ENCODE measurements at places on chromosomes 13 and 19.

DNA sequence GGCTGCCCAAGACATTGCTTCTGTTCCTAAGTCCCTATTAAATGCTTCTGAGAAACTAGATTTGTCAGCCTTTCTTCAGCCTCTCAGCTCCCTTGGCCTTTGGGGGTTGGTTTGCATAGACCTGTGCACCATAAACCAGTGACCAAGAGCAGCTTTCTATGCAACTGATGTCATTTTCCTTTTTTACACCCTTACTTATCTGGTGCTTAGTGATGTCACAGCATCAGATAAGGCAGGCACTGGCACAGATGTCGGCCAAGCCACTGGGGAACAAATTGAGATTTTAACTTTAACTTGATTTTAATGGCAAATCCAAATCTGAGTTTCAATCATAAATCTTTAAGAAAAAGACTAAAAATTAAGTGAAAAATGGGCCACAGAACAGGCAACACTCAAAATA, 59.8 kb downstream of the RUBCNL start:
- no peak for DNase-seq

DNA sequence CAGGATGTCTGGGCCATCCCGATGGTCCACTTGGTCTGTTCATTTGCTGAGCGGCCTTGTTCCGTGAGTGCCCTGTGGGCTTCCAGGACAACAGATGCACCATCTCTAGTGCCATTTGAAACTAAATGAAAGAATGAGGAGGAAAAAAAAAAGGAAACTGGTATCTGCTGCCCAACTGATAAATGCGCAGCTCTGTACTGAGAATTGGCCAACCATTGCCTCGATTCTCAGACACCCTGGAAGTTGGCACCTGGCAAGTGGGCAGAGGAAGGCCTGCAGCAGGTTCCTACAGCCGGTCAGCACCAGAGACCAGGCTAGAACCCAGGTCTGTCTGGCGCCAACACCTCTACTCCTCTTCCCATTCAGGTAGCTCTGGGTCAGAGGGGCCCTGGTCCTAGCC, 18.9 kb downstream of the SLC7A1 start:
- no peak for DNase-seq

- no peak for DNase-seq
Observed at GRCh38 chr13:42277618-42278276, 5.8 kb downstream of the AKAP11 start.

- DNase-seq: no peak
Observed at GRCh38 chr19:13637664-13638063, 126.7 kb upstream of the MRI1 start.

- no peak for DNase-seq
Observed at GRCh38 chr19:41307954-41308449, 2.0 kb upstream of the CCDC97 start.

DNA sequence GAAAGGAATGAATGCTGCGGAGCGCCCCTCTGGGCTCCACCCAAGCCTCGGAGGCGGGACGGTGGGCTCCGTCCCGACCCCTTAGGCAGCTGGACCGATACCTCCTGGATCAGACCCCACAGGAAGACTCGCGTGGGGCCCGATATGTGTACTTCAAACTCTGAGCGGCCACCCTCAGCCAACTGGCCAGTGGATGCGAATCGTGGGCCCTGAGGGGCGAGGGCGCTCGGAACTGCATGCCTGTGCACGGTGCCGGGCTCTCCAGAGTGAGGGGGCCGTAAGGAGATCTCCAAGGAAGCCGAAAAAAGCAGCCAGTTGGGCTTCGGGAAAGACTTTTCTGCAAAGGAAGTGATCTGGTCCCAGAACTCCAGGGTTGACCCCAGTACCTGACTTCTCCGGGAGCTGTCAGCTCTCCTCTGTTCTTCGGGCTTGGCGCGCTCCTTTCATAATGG, 8.6 kb downstream of the PDX1 start:
- DNase-seq: no peak

DNA sequence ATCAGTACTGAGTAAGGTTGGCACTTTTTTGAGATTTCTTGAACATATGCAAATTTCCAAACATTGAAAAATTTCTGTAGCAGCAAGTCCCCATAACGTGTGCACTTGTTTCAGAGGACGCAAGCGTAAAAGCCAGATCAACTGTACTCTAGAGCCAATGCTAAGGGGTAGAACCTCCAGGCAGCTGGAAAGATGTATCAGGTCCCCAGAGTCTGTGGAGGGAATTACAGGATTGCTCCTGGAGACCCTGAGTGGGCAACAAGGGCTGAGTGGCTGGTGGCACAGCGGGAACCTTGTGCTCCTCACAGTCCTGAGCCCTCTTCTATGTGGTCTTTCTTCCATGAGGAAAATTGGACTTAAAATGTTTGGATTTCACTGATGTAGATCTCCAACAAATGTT, 53.9 kb upstream of the AMER2 start:
- DNase-seq: no peak

DNA sequence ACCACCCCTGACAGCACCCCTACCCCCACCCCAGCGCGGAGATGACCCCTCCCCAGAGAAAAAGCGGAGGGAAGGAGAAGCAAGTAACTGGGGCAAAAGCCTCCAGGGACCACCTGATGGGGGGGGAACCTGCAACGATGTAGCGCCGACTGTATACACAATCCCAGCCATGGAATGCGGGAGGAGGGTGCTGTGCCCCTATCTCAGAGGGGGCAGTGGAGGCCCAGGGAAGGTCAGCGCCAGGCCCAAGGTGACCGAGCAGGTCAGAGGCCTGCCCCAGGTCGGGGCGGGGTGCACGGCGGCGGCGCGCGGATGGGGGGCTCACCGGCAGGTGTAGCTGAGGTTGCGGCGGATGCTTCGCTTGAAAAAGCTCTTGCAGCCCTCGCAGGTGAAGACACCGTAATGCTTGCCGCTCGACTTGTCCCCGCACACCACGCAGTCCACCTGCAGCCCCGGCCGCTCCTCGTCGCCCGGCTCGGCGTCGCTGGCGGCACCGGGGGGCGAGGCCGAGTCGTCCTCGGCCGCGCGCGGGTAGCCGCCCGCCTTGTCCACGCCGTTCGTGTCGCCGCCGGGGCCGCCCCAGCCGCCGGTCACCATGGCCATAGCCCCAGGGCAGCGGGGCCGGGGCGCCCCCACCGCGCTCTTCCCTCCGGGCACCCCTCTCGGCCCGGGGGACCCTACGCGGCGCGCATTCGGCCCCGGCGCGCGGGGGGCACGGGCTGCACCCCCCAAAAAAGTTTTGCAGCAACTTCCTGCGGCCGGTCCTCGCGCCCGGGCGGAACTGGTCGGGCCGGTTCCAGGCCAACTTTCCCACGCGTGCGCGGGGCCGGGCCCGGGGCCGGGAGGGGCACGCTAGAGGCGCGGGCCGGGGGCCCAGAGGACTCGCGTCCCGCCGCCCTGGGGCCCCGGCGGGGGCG, 843 bp downstream of the NR2F6 start:
- DNase-seq: peak; percentile 10

- DNase-seq: no peak
Observed at GRCh38 chr19:16022251-16022650, 54.0 kb upstream of the TPM4 start.

DNA sequence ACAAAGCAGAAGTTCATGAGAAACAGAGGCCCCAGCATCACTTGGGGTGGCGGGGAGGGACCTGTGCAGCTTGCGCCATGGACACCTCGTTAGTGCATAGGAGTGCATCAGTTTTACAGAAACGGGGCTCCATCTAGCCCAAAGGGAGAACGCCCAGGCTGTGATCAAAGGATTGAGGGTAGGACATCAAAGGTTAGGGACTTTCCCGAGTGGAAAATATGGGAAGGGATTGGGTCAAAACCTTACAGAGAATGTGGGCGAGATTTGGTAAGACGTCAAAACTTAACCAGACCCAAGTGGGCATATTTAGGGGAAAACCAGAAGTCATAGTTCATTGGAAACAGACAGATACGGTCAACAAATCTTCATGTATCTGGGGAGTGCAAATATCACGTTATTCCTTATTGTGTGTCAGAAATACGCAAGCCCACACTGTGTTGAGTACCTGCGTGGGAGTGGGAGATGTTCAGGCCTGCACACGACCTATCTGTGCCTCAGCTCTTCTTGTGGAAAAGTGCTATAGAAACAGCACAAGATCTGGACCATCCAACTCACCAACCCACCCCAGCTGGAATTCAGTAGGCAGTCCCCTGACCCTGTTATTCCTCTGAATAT, 9.4 kb upstream of the GRAMD1A start:
- no peak for DNase-seq

GRCh38 chr19:8366961-8367326, 3.0 kb downstream of the ANGPTL4 start:
- no peak for DNase-seq

GRCh38 chr13:28494778-28495537, at the start of gene FLT1:
Gene FLT1, minus strand, starts transcription at chr13:28495128. Its CDS starts 285 bp downstream, at chr13:28494843.
- peak; percentile 12 for DNase-seq

DNA sequence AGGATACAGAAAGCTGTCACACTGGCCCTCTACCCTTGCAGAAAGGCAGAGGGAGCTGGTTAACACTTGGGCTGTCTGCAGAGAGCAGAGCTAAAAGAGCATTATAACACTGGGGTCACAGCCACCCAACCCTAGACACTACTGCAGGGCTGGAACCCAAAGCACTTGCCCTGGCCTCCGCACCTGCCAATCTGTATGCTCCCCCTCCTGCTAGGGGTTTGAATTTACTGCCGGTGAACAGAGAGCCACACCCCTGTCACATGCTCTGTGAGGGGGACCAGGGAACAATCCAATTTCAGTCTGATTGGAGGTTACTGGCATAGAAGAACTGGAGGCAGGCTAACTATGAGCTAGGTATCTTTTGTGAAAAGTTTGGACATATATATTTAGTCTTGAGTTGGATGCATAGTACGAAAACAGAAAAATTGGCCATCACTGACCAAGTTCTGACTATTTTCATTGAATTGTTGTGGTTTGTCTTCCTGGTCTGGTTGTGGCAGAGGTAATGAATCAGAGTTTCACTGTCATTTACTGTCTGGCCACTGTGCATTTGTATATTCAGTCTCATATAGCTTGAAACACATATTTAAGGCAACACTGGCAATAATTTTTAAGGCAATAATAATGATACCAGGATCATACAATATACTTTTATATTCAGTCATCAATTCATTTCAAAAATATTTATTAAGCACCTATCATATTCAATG, 504.3 kb upstream of the ATXN8OS start:
- no peak for DNase-seq

DNA sequence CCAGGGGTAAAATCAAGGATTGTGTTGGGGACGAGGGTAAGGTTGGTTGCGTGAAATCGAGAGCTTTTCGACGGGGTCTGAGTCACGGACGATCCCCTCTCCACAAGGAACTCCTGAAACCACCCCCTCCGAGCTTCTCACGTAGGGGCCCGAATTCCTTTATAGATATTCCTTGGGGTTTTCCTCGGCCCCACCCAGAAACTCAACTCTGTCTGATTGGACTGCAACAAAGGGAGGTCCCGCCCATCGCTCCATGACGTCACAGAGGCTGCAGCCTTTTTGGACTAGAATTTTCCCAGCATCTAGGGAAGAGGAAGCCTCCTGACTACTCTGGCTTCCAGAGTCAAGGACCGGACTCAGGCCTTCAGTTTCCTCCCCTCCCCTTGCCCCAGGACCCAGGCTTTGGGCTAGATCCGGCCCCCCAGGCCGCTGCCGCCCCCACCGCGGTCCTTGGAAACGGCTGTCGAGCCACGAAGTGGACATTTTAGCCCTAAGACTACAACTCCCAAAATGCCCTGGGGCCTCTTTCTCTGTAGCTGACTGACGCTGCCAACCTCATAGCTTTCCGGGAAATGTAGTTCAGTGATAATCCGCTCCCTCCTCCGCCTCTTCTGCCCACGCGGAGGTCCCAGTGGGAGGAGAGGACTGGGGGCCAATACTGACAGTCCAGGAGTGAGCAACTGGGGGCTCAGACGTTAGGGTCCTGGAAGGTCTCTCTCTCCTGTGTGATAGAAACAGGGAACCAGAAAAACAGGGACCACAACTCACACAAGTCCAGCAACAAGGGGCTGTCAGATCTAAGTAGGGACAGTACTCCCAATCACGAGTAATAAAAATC, at the start of gene IZUMO1:
Gene IZUMO1 (minus strand): TSS at position 172 of the 838 bp plus-strand sequence. CDS start 1,050 bp downstream, outside the sequence.
- DNase-seq: peak; percentile 68

GRCh38 chr13:23672616-23673015, 102.4 kb downstream of the TNFRSF19 start:
- DNase-seq: no peak

DNA sequence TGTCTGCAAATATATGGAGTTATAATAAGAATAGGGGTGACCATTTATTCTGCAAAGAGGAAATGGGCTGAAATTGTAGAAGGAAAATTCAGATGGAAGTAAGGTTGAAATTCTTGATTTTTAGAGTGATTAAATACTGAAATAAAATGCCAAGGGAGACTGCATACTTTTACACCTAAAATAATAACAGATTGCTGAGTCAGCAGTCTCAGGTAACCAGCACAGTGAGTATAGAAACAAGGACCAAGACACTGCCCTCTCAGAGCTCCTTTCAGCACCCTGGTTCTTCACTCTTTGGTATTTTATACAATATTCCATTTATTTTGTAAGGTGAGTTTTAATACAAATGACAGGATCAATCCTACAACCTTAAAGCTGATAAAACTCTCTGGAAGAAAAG, 48.8 kb upstream of the MLNR start:
- DNase-seq: no peak

DNA sequence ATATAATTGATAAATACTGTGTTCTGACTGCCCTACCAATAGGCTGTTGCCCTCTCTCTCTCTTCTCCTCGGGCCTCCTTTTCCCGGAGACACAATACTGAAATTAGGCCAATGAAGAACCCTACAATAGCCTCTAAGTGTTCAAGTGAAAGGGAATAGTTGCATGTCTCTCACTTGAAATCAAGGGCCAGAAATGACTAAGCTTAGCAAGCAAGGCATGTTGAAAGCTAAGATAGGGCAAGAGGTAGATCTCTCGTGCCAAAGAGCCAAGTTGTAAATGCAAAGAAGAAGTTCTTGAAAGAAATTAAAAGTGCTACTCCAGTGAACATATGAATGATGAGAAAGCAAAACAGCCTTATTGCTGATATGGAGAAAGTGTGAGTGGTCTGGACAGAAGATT, 13.3 kb downstream of the KATNAL1 start:
- DNase-seq: no peak

DNA sequence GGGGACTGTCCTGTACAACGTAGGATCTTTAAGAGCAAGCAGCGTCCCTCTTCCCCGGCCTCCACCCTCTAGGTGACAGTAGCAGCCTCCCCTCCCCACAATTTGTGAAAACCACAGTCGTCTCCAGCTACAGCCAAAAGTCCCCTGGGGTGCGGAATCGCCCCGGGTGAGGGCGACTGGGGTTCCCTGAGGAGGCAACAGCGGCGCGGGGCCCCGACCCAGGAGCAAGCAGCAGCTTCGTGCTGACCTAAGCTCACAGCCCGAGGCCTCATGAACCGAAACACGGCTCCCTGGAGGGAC, 322 bp downstream of the ZNF558 start:
- no peak for DNase-seq

DNA sequence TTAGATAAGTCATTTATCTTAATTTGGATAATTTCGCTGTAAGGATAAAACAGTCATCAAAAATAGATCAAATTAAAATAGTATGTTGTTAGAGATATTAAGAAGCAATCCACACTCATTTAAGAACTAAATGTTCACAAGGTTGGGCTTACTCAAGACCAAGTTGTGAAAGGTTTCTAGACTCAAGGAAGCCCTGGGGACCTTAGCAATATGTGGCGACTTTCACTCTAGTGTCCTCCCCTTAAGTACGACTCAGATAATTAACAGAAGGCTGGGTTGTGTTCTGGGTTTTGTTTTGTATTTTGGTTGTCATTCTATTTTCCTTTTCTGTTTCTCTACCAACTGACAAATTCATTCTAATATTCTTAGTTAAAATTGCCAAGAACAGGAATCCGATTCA, 1008.0 kb downstream of the PCDH9 start:
- no peak for DNase-seq
